ENCODE measurements at places on chromosomes 11 and 22.

DNA sequence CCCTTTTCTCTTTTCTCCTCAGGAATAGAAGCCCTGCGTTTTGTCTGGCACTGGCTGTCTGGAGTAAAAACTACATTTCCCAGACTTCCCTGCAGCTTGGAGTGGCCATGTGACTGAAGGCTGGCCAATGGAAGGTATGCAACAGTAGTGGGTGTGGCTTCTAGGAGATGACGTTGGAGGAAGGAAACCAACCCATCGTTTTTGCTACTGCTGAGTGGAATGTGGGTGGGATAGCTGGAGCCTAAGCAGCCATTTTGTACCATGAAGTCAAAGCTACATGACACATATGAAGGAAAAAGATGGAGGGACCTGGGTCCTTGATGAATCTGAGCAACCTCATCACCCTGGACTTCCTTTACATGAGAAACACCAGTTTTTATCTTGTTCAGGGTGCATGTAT, 19.6 kb downstream of the FGF3 start:
- no peak overlapping the region for H3K27ac ChIP-seq
- no peaks in the 10 kb centered on the region for H3K36me3 ChIP-seq
- H3K4me3 ChIP-seq = no peak overlapping the region
- no peaks in the 10 kb centered on the region for H3K4me1 ChIP-seq
- no peaks in the 10 kb centered on the region for H3K27me3 ChIP-seq

DNA sequence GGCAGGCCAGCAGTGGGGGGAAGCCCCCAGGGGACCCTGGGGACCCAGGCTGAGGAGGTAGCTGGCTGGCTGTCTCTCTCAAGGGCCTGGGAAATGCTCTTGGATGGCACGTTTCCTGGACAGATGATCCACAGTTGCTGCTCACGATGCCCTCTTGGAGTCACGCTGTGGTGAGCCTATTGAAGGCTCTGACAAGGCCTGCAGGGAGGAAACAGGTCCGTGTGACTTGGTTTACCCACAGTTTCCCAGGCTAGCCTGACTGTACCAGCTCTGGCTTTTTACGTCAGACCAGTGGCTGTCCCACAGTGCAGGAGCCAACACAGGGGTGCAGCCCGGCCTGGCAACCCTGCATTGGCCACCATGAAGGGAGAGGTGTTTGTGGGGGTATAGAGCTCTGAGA, 29.2 kb upstream of the PPARA start:
- H3K4me1 ChIP-seq = peaks cover 28% of the 10 kb centered on the region
- no peak for DNase-seq
- no peaks in the 10 kb centered on the region for H3K36me3 ChIP-seq
- no peak overlapping the region for H3K27ac ChIP-seq
- no peaks in the 10 kb centered on the region for H3K27me3 ChIP-seq

- H3K27ac ChIP-seq = no peak overlapping the region
- DNase-seq = no peak
- no peaks in the 10 kb centered on the region for H3K27me3 ChIP-seq
- H3K4me3 ChIP-seq = no peak overlapping the region
- no peaks in the 10 kb centered on the region for H3K36me3 ChIP-seq
Observed at GRCh38 chr22:44938886-44939285, 70.9 kb downstream of the PHF21B start.

DNA sequence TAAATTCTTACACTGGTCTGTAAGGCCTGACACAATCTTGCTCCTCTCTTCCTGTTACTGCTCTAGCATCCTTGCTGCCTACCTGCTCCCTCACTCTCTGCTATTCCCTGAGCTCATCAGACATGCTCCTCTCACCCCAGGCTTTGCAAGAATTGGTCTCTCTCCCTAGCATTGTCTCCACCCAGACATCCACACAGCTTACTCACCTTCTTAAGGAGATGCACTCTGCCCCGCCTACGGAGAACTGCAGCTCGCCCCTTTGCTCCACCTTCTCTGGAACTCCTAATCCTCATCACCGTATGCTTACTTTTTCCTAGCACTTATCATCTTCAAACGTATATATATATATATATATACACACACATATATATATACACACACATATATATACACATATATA, 23.3 kb upstream of the TMPRSS5 start:
- H3K4me3 ChIP-seq = no peak overlapping the region
- H3K27me3 ChIP-seq = no peaks in the 10 kb centered on the region
- H3K4me1 ChIP-seq = no peaks in the 10 kb centered on the region
- peaks cover 16% of the 10 kb centered on the region for H3K36me3 ChIP-seq
- no peak overlapping the region for H3K27ac ChIP-seq
- DNase-seq = no peak
